ENCODE measurements at places on chromosomes 3 and 15. TPM values are rescaled to one million over a fixed set of nuclear protein-coding genes. Genes with fewer than 3 reads are reported as not detected.

LDHAL6B gene
- not detected for total RNA-seq

PIF1 gene
- 6.6 TPM for total RNA-seq

GHSR gene
- total RNA-seq: not detected

PCSK6 gene
- 7.4 TPM for total RNA-seq

SRP14 gene
- 409 TPM for total RNA-seq

UQCC5 gene
- total RNA-seq: 1.2 TPM

ANXA2 gene
- 1,230 TPM for total RNA-seq

LARP6 gene
- total RNA-seq: 50.6 TPM

- H3K4me1 ChIP-seq: no peaks in the 10 kb centered on the region
- DNase-seq: no peak
- no peaks in the 10 kb centered on the region for H3K36me3 ChIP-seq
These were observed 192.2 kb downstream of the SUCLG2 start for GRCh38 chr3:67462187-67462586.

GRCh38 chr3:112365035-112365434, 32.1 kb downstream of the CD200 start:
- H3K36me3 ChIP-seq: no peaks in the 10 kb centered on the region
- no peak for DNase-seq
- H3K27me3 ChIP-seq: no peaks in the 10 kb centered on the region
- H3K4me3 ChIP-seq: no peak overlapping the region
- H3K27ac ChIP-seq: no peak overlapping the region

DNA sequence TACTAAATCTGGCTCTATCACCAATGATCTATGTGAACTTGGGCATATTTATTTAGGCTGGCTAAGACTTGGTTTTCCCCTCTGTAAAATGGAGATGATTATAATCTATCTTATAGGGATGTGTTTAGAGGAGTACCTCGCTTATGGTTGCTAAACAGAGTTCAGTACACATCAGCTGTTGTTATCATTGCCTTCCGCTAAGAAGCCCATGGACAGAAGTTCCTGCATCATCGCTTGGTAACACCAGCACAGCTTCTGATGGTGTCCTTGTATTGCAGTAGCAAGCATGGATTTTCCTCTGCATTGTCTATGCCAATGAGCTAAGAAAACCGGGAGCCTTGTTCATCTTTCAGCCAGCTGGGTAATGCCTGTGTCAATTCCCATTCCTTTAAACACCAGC, 73.1 kb upstream of the LRTM1 start:
- no peak for DNase-seq
- peaks cover 13% of the 10 kb centered on the region for H3K4me1 ChIP-seq
- H3K4me3 ChIP-seq: no peak overlapping the region
- no peaks in the 10 kb centered on the region for H3K36me3 ChIP-seq
- H3K27me3 ChIP-seq: no peaks in the 10 kb centered on the region
- H3K27ac ChIP-seq: no peak overlapping the region

GRCh38 chr3:195077611-195078540, 193.1 kb downstream of the XXYLT1 start:
- H3K4me1 ChIP-seq: peaks cover 15% of the 10 kb centered on the region
- H3K27ac ChIP-seq: no peak overlapping the region
- H3K36me3 ChIP-seq: no peaks in the 10 kb centered on the region
- H3K4me3 ChIP-seq: no peak overlapping the region
- no peaks in the 10 kb centered on the region for H3K27me3 ChIP-seq
- DNase-seq: no peak

- no peaks in the 10 kb centered on the region for H3K4me1 ChIP-seq
- no peak overlapping the region for H3K27ac ChIP-seq
- H3K27me3 ChIP-seq: no peaks in the 10 kb centered on the region
- no peak for DNase-seq
- no peak overlapping the region for H3K4me3 ChIP-seq
- H3K36me3 ChIP-seq: no peaks in the 10 kb centered on the region
These were observed 124.6 kb upstream of the CADPS start for GRCh38 chr3:62999791-63000190.

- H3K36me3 ChIP-seq: no peaks in the 10 kb centered on the region
- no peaks in the 10 kb centered on the region for H3K27me3 ChIP-seq
- no peaks in the 10 kb centered on the region for H3K4me1 ChIP-seq
- H3K4me3 ChIP-seq: no peak overlapping the region
These were observed 66.3 kb downstream of the ATP2B2 start for GRCh38 chr3:10438902-10439610.

DNA sequence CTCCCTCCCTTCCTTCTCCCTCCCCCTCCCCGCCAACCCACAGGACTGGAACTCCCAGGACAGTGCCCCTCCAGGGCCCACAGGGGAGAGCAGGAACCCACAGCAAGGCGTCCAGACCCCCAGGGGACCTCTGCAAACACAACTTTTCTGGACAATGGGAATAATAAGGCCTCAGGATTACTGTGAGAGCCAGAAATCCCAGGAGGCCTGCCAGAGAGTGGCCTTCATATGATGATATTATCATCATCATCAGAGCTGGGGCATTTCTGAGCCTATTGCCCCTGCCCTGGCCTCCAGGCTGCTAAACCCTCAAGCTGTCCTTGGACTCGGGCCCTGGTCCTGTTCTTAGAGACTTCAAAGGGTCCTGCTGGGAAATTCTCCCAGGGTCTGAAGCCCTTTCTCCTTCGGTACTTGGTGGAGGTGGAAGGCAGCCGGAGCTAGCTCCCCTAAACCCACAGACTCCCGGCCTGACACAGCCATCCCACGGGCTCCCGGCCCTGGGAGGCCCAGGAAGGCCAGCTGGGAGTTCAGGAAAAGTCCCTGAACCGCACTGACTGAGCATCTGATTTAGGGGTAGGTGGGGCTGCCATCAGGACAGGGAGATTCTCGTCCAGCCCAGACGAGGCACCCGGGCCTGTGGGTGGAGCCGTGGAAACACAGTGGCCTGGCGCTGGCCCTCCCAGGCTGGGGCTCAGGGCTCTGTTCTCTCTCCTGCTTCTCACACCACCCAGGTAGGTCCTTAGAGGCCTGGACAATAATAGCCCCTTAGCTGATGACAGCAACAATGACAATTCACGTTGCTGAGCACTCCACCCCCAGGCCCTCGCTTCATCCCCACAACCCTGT, 4.9 kb downstream of the CALML4 start:
- H3K36me3 ChIP-seq: no peaks in the 10 kb centered on the region
- peaks cover 30% of the 10 kb centered on the region for H3K4me1 ChIP-seq
- H3K27me3 ChIP-seq: no peaks in the 10 kb centered on the region

Measured in vagina (tissue), 2 donors.